ENCODE measurements at places on chromosomes 3 and 15. TPM values are rescaled to one million over a fixed set of nuclear protein-coding genes. Genes with fewer than 3 reads are reported as not detected.

- DNase-seq, result no peak
Measured at GRCh38 chr15:77417602-77418001, 2.3 kb downstream of the PEAK1 start.

DNA sequence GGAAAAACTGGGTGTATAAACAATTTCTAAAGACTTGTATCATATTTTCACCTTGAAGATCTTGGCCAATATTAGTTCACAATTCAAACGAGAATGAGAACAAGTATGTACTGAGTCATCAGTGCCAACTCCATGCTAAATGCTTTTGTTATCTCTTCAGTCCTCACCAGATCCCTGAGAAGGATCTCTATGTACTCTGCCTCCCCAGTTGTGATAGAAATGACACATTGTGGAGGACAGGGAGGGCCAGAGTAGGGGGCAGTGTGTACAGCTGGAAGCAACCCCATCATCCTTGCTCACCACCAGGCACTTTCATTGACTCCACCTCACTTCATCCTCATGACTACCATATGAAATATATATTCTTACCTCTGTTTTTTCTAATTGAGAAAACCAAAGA, 353.7 kb upstream of the SOX2 start:
- no peak for DNase-seq

DNA sequence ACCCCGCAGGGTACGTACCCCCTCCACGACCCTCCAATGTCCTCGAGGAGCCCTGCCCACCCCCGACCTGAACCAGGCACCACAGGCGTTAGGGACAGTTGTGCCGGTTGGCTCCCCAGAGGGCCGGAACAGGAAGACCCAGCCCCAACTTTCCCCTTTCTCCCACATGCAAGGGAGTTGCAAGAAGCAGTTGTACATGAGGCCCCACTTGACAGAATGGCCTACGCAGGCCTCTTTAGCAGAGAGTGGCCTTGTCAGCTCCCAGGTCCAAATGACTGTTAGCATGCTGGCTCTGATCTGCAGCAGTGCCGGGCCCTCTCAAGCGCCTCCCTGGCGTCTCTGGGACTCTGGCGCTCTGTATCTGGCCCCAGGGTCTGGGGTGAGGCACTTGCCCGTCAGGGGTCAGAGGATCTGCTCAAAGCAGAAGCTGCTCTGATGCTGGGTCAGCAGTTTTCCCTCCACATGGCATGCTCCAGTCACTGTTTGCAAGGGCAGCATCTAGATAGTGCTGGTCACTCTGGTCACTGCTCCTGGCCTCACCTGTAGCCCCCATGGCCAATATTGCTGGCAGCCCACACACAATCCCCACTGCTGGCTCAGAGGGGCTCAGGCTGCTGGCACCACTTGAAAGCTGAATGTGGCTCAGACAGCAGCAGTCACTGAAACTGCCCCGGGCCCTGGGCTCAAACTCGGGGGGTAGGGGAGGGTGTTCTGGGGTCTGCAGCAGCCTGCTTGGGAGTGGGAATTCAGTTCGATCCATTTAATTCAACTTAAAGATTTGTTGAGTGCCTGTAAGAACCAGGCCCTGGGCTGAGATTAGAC, 254.5 kb downstream of the FAM43A start:
- DNase-seq, result no peak

DNA sequence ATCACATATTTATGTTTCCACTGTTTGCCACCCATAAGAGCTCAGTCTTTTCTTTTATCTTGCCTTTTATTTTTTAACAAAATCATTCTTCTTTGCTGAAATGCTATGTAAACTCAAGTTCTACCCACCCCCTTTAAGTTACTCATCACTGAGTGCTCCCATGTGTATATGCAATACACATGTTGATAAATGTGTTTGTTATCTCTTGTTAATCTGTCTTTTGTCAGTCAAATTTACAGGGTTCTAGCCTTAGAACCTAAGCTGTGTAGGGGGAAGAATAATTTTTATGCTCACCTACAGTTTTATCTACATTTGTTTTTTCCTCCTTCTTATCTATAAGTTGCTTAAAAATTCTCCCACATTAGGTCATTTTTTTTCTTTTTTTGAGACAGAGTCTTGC, 1195.9 kb downstream of the ROBO2 start:
- no peak for DNase-seq

- DNase-seq, result no peak
Measured at GRCh38 chr3:31815006-31815405, 166.1 kb downstream of the OSBPL10 start.

DNA sequence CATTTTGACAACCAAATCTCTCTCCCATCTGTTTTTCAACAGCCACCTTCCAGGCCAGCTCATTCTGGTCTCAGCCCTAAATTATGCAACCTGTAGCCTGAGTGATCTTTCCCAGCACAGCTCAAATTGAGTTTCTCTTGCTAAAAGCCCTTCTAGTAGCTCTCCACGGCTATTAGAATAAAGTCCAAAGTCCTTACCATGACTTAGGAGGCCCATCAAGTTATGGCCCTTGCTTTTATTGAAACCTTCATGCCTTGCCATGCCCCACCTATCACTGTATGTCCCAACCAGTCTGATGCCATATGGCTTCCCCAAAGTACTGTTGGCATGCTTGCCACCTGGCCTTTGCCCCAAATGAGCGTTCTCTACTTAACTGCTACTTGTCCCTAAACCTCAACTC, 303.5 kb upstream of the GADL1 start:
- DNase-seq, result no peak

GRCh38 chr3:24496529-24497482, 2.2 kb upstream of the THRB start:
- peak; percentile 36 for DNase-seq

GRCh38 chr3:53571264-53571663, 76.9 kb downstream of the CACNA1D start:
- no peak for DNase-seq

DNA sequence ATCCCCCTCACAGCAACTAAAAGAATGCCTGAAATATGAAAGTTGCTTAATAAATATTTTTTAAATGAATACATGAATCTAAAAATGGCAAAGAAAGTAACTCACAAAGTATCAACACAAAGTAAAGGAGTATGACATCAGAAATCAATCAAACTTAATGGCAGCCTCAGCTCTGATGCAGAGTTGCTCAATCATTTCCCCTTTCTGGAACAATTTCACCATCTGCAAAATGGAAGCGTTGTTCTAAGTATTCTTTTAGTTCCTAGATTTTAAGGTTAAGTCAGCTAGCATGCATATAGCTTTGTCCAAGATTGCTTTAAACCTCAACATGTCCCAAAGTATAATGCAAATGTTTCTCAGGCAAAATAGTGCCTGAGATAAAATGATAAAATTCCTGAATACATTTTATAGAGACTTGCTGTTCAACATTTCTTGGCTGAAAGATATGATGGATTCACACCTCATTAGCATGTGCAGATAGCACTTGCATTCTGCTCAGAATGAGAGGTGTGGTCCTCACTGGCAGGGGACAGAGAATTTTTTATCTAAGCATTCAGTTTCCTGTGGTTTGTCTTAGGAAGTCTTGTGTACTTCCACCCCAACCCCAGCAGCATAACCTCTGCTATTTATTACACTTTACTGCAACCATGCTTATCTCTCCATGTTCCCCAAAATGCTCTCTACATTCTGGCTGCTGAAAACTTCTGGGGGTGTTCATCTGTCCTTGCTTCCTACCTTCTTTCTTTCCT, 429.3 kb downstream of the GRM7 start:
- no peak for DNase-seq

- no peak for DNase-seq
Measured at GRCh38 chr15:90883526-90883975, 753 bp upstream of the FES start.

GRCh38 chr3:37544869-37545352, 316.8 kb upstream of the CTDSPL start:
- no peak for DNase-seq

- no peak for DNase-seq
Measured at GRCh38 chr3:193655831-193656433, 62.9 kb downstream of the OPA1 start.

DNA sequence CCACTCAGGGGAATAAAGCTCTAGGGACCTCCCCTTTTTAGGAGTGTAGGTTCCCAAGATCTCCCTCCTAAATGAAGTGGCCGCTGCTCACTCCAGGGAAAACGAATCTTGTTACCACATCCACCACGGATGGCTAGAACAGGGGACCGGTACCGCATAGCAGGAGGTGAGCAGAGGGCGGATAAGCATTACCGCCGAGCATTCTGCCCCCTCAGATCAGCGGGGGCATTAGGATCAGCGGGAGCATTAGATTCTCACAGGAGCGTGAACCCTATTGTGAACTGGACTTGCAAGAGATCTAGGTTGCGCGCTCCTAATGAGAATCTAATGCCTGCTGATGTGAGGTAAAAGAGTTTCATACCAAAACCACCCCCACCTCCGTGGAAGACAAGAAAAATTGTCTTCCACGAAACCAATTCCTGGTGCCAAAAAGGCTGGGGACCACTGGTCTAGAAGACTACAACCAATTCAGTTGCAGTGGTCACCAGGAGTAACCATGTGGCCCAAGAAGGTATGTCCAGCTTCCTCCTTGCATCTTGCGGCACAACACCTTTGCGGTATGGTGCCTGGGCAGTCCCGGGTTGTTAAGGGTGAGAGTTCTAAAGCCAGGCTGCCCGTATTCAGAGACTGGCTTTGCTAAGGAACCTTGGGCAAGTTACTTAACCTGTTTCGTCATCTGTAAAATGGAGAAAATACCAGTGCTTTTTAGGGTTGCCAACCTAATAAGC, 1.1 kb upstream of the SS18L2 start:
- DNase-seq, result no peak

DNA sequence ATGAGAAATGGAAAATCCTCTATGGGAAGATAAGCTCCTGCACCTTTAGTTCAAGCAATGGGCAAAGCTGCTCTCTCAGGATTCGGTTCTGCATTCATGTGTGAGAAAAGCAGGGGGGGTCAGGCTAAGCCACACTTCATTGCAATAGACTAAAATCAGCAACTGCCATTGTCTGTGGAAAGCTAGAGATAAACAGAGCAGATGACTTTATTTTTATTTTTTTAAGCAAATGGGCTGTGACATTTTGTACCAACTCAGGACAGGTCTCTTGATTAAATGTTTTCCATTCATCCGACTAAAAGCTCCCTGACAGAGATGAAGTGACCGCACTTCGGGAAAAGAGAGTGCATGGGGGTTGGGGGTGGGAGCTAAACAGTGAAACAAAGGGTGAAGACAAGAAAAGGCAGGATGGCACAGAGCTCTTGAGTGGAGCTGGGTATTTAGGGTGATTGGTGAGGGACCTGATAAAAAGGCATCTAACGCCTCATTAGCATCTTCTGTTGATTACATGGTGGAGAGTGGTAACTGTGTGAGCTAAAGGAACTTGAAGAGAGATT, 987.4 kb downstream of the TUSC7 start:
- DNase-seq, result no peak

GRCh38 chr3:52986049-52986448, 59.8 kb downstream of the SFMBT1 start:
- no peak for DNase-seq

- no peak for DNase-seq
Measured at GRCh38 chr3:69189487-69189886, 67.1 kb upstream of the LMOD3 start.

SOX14 gene
- polyA plus RNA-seq, result not detected

GOLGA8N gene
- 20.9 TPM for polyA plus RNA-seq

FBN1 gene
- 180 TPM for polyA plus RNA-seq

KIF15 gene
- polyA plus RNA-seq, result 9.2 TPM

IL12A gene
- 0.76 TPM for polyA plus RNA-seq

DUOX2 gene
- polyA plus RNA-seq, result 0.13 TPM

GPR171 gene
- polyA plus RNA-seq, result not detected

GOLGA8Q gene
- 0.81 TPM for polyA plus RNA-seq

DLEC1 gene
- 0.28 TPM for polyA plus RNA-seq

AMIGO3 gene
- polyA plus RNA-seq, result 4.8 TPM

Measured in hindlimb muscle (tissue), 1 donor.